Common myeloid progenitor, CD34-positive (primary cell): ENCODE measurements at places on chromosomes 12 and 14.

DNA sequence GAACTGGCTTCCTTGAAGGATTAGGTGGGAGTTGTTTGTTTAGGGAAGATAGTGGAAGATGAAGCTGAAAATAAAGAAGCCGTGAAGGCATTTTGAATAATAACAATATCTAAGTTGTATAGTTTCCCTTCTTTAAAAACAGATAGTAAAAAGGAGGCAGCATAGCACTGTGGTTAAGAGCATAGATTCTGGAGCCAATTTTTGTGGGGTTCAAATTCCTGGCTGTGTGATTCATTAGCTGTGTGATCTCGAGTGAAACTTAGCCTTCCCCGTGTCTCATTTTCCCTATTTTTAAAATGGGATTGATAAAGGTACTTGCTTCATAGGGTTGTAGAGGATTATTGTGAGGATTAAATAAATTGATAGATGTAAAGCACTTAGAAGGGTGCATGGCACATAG, 104.5 kb downstream of the MYRFL start:
- no peak overlapping the region for H3K4me3 ChIP-seq
- no peak for DNase-seq
- peaks cover 7% of the 10 kb centered on the region for H3K4me1 ChIP-seq
- H3K36me3 ChIP-seq: no peaks in the 10 kb centered on the region
- H3K27me3 ChIP-seq: no peaks in the 10 kb centered on the region
- H3K27ac ChIP-seq: no peak overlapping the region

- peaks cover 89% of the 10 kb centered on the region for H3K4me1 ChIP-seq
- no peaks in the 10 kb centered on the region for H3K27me3 ChIP-seq
- peak overlapping the region; percentile 92 for H3K4me3 ChIP-seq
Measured at GRCh38 chr12:6954316-6955107, 3.4 kb downstream of the PTPN6 start.

DNA sequence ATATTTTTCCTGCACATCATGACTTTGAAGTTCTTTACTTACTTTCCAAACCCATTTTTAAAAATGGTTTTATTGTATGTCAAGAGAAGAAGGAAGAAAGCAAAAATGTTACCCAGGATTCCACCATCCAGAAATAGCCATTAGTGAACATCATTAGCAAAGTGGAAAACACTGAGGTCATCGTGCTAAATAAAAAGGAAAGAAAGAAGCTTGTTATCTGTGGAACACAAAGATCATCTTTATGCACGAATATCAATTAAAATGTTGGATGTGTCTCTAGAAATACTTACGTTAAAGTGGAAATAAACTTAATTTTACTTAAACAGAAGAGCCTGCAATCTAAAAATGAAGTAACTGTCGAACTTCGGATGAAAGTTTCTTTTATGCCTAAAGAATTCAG, 27.3 kb downstream of the SFSWAP start:
- DNase-seq: no peak
- no peak overlapping the region for H3K4me3 ChIP-seq
- no peaks in the 10 kb centered on the region for H3K27me3 ChIP-seq
- H3K27ac ChIP-seq: no peak overlapping the region

GRCh38 chr12:79934281-79935020, 446 bp downstream of the PPP1R12A start:
- DNase-seq: peak; percentile 82
- H3K36me3 ChIP-seq: no peaks in the 10 kb centered on the region
- H3K27me3 ChIP-seq: no peaks in the 10 kb centered on the region
- H3K4me1 ChIP-seq: peaks cover 22% of the 10 kb centered on the region

GRCh38 chr14:99420711-99421110, 59.9 kb downstream of the SETD3 start:
- H3K36me3 ChIP-seq: peaks cover 19% of the 10 kb centered on the region
- H3K27ac ChIP-seq: no peak overlapping the region
- no peak for DNase-seq
- no peaks in the 10 kb centered on the region for H3K27me3 ChIP-seq

DNA sequence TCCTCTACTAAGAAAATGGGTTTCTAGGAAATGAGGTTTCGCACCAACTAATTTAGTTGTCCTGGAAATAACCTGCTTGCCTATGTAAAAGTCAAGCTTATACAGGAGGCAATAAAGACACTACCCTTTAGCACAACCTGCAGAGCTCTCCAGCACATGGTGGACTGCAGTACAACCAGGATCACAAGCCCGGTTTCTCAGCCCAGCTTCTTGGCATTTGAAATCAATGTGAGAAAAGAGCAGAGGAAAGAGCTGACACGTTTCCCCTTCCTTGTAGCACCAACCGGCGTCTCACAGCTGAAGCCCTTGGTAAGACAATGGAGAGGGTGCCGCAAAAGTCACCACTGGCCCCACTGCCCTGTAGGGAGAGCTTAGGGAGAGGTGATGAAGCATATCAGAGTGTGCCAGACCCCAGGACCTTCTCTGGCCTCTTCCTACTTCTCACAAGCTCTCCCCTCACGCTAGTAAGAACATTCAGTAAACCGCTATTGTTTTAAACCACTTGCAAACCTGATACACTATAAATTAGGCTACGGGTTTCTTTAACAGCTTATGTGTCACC, 8.6 kb downstream of the SPTLC2 start:
- peaks cover 83% of the 10 kb centered on the region for H3K4me1 ChIP-seq
- no peaks in the 10 kb centered on the region for H3K27me3 ChIP-seq
- H3K36me3 ChIP-seq: peaks cover 7% of the 10 kb centered on the region
- H3K4me3 ChIP-seq: peak overlapping the region; percentile 51

GRCh38 chr12:90801776-90802175, 153.2 kb downstream of the CCER1 start:
- no peaks in the 10 kb centered on the region for H3K27me3 ChIP-seq
- DNase-seq: no peak
- H3K36me3 ChIP-seq: no peaks in the 10 kb centered on the region
- no peak overlapping the region for H3K4me3 ChIP-seq
- H3K27ac ChIP-seq: no peak overlapping the region
